ENCODE measurements at places on chromosomes 4 and X. TPM values are rescaled to one million over a fixed set of nuclear protein-coding genes. Genes with fewer than 3 reads are reported as not detected.
A peak's percentile ranks its signal among the peaks of the same experiment; 100 is the strongest.

The SPANXN2 gene
- not detected for polyA plus RNA-seq

The S100G gene
- polyA plus RNA-seq: not detected

DNA sequence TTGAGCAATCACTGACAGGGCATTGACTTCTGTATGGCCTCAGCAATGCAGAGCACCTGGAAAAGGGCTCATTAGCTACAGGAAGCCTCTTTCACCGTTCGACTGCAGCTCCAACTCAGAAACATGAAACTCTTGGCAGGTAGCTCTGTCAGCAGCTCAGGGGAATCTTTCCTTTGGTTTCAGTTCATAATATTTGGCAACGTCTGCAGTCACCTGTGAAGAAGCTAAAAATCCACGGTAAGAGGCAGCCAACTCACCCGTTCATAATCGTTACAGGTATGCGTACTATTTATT, 354.9 kb downstream of the CAMK2D start:
- H3K4me1 ChIP-seq: no peaks in the 10 kb centered on the region
- H3K4me3 ChIP-seq: no peak overlapping the region
- no peak overlapping the region for H3K27ac ChIP-seq
- no peaks in the 10 kb centered on the region for H3K36me3 ChIP-seq

The SLC10A3 gene
- 12.2 TPM for polyA plus RNA-seq

DNA sequence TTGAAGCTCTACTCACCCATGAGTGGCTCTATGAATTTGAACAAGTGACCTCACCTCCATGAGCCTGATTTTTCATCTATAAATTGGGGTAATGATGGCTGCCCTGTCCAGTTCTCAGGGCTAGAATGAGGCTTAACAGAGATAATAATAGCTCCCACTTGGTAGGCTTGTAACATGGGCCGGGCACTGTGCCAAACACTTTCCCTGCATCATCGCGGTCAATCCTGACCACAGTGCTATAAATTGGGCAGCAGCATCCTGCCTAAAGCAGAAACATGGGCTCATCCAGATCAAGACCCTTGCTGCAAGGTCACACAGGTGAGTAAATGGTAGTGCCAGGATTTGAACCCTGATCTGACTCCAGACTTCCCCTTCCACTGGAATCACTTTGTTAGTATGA, 12.8 kb downstream of the APLN start:
- no peaks in the 10 kb centered on the region for H3K4me1 ChIP-seq
- H3K27ac ChIP-seq: no peak overlapping the region
- no peaks in the 10 kb centered on the region for H3K27me3 ChIP-seq
- H3K36me3 ChIP-seq: no peaks in the 10 kb centered on the region
- DNase-seq: no peak

DNA sequence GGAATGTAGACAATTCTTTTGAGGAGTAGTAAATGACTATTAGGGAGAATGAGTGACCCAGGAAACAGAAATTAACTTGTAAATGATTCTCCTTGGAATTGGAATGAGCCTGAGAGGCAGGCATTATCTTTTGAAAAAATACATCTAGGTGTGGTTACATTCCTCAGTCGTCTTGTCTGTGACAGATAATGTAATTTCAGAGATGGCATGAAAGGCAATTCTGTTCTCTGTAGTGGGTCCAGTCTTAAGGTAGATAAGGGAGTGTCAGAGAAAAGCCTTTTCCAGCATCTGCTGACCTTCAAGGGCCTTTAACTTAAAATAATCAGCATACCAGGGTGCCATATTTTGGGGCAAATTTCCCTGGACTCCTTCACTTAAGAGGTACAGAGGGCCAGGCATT, 35.1 kb downstream of the HERC6 start:
- H3K4me3 ChIP-seq: no peak overlapping the region
- H3K36me3 ChIP-seq: peaks cover 36% of the 10 kb centered on the region
- H3K27ac ChIP-seq: no peak overlapping the region
- no peaks in the 10 kb centered on the region for H3K4me1 ChIP-seq

- no peak overlapping the region for H3K27ac ChIP-seq
- H3K27me3 ChIP-seq: no peaks in the 10 kb centered on the region
- no peaks in the 10 kb centered on the region for H3K4me1 ChIP-seq
- H3K36me3 ChIP-seq: no peaks in the 10 kb centered on the region
- no peak for DNase-seq
- H3K4me3 ChIP-seq: no peak overlapping the region
These were observed 152.0 kb upstream of the FTHL17 start for GRCh38 chrX:31223817-31224216.

GRCh38 chr4:55763996-55764395, 55.6 kb upstream of the EXOC1L start:
- H3K27me3 ChIP-seq: no peaks in the 10 kb centered on the region
- no peak overlapping the region for H3K4me3 ChIP-seq
- H3K27ac ChIP-seq: no peak overlapping the region
- no peaks in the 10 kb centered on the region for H3K4me1 ChIP-seq

GRCh38 chr4:152634110-152634760, 45.6 kb downstream of the TMEM154 start:
- no peak overlapping the region for H3K4me3 ChIP-seq
- H3K4me1 ChIP-seq: no peaks in the 10 kb centered on the region
- no peaks in the 10 kb centered on the region for H3K36me3 ChIP-seq

DNA sequence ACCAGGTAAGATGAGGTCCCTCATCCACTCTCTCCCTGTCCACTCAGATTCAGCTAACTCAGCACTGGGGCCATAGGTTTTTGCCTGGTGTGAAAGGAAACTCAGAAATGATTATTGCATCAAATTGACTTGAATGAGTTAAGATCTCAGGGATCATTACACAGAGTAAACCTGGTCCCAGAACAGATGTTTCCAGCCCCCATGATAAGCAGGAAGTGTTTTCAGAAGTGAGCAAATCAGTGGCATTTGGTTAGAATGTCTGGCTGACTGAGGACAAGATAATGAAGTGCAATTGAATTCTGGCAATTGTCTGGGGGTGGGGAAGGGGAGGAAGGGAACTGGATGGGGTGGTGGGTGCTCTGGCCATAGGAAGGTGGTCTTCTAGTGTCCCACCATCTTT, 108.0 kb downstream of the CHIC2 start:
- no peaks in the 10 kb centered on the region for H3K4me1 ChIP-seq
- H3K27ac ChIP-seq: no peak overlapping the region
- no peak for DNase-seq
- H3K36me3 ChIP-seq: no peaks in the 10 kb centered on the region

GRCh38 chr4:77025643-77026321, 50.0 kb downstream of the CCNI start:
- peaks cover 94% of the 10 kb centered on the region for H3K36me3 ChIP-seq
- no peak for DNase-seq
- no peak overlapping the region for H3K4me3 ChIP-seq
- H3K27me3 ChIP-seq: no peaks in the 10 kb centered on the region

The F11 gene
- polyA plus RNA-seq: not detected

The TMPRSS11A gene
- not detected for polyA plus RNA-seq

GRCh38 chr4:129410115-129410514, 314.2 kb downstream of the C4orf33 start:
- H3K4me3 ChIP-seq: no peak overlapping the region
- H3K4me1 ChIP-seq: no peaks in the 10 kb centered on the region
- no peaks in the 10 kb centered on the region for H3K36me3 ChIP-seq
- no peak overlapping the region for H3K27ac ChIP-seq

The USP27X gene
- polyA plus RNA-seq: 1.1 TPM

GRCh38 chr4:83582289-83582785, 46.4 kb downstream of the GPAT3 start:
- H3K4me1 ChIP-seq: peaks cover 5% of the 10 kb centered on the region
- H3K4me3 ChIP-seq: no peak overlapping the region
- DNase-seq: no peak
- H3K27me3 ChIP-seq: no peaks in the 10 kb centered on the region
- no peak overlapping the region for H3K27ac ChIP-seq
- H3K36me3 ChIP-seq: peaks cover 13% of the 10 kb centered on the region

- H3K4me3 ChIP-seq: no peak overlapping the region
- DNase-seq: no peak
- H3K27me3 ChIP-seq: no peaks in the 10 kb centered on the region
- no peaks in the 10 kb centered on the region for H3K4me1 ChIP-seq
- no peak overlapping the region for H3K27ac ChIP-seq
These were observed 126.3 kb upstream of the RXFP1 start for GRCh38 chr4:158395343-158395742.

The FAM53A gene
- 1.4 TPM for polyA plus RNA-seq

DNA sequence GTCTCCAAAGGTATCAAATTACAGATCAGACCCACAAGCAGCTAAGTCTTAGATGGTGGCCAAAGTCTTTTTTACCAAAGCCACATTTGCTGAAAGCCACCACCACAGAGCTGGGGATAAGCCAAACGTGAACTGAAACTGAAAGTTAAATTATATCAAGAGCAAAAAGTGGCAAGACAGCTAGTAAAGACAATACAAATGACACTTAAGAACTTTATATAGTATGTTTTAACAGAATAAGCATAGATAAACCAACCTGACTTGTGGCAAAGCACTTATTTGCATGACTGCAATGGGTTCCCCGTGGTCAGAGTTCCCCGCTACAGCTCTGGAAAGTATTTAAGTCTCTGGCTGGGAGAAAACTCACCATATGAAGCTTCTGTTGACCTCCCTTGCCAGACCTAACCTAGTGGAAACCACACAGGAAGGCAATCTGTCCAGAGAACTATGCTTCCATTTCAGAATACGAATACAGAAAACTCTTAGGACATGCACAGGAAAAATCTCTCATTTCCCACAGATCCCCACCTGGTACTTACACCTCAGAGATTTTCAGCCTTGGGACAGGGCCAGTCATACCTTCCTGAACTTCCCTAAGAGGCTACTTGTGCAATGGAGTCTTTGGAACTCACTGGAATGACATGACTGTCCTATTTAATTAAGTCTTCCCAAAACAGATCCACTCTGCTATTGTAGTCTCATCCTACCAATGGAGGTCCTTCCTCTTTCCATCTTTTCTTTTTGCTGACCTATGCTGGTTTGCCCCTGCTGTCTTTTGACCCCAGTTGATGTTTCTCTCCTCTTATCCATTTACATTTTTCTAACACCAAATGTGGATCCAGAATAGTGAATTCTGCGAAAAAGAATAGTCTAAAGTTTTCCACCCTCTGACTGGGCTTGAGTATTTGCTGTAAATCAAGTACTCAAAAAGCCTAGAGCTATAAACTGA, 225.1 kb downstream of the NR3C2 start:
- peak overlapping the region; percentile 26 for H3K4me3 ChIP-seq
- no peaks in the 10 kb centered on the region for H3K36me3 ChIP-seq
- DNase-seq: no peak
- H3K27me3 ChIP-seq: no peaks in the 10 kb centered on the region
- peak overlapping the region; percentile 38 for H3K27ac ChIP-seq

DNA sequence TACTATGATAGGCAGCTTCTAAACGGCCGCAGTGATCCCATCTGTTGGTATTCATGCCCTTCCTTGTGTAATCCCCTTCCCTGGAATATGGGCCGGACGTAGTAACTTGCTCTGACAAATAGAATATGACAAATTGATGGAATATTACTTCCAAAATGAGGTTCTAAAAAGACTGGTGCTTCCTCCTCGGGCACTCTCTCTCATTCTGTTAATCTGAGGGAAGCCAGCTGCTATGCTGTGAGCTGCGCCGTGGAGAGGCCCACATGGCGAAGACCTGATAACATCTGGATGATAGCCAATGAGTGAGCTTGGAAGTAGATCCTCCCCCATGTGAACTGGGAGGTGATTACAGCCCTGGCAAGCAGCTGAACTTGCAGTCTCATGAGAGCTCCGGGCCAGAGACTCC, 27.2 kb upstream of the SLC25A4 start:
- DNase-seq: peak; percentile 82
- peaks cover 39% of the 10 kb centered on the region for H3K4me1 ChIP-seq
- H3K4me3 ChIP-seq: no peak overlapping the region

The UCHL1 gene
- 10.3 TPM for polyA plus RNA-seq

DNA sequence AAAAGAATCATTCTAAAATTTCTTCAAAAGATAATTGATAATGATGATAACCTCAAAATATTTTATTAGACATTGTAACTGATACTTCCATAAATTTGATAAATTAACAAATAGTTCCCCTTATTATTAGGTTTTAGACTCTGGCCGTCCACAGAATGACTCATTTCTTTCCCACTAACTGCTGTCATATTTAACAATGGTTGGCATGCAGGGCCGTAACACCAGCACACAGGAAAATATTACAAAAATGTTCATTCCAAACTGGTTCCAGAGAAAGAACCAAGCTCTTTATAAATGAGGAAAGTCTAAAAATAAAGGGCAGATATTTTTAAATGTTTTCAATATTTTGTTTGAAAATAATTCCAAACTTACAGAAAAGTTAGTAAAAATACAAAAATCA, 28.2 kb downstream of the WDFY3 start:
- peak overlapping the region; percentile 46 for H3K27ac ChIP-seq
- no peaks in the 10 kb centered on the region for H3K27me3 ChIP-seq
- no peaks in the 10 kb centered on the region for H3K36me3 ChIP-seq
- no peak overlapping the region for H3K4me3 ChIP-seq

GRCh38 chr4:11344916-11345315, 83.8 kb downstream of the HS3ST1 start:
- no peaks in the 10 kb centered on the region for H3K27me3 ChIP-seq
- no peak for DNase-seq
- no peaks in the 10 kb centered on the region for H3K4me1 ChIP-seq
- no peaks in the 10 kb centered on the region for H3K36me3 ChIP-seq
- no peak overlapping the region for H3K27ac ChIP-seq
- no peak overlapping the region for H3K4me3 ChIP-seq

The GAGE1 gene
- polyA plus RNA-seq: not detected

DNA sequence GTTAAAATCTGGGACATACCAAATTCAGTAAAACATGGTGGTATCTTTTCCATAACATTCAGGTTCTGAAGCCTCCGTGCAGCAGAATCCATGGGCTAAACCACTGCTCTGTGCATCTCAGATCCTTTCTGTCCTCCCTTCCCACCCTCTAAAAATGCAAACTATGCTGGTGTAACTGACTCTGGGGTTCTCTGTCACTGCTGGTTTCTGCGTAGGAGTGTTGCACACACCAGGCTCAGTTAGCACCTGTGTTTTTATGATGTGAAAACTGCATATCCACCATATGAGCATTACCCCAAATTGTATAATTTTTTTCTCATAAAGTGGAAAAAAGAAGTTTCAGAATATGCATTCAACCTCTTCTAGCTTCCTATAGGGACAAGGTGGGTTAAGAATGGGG, 22.4 kb upstream of the IL21 start:
- H3K4me1 ChIP-seq: no peaks in the 10 kb centered on the region
- H3K27me3 ChIP-seq: no peaks in the 10 kb centered on the region
- H3K36me3 ChIP-seq: no peaks in the 10 kb centered on the region

The CXCL6 gene
- 0.11 TPM for polyA plus RNA-seq

DNA sequence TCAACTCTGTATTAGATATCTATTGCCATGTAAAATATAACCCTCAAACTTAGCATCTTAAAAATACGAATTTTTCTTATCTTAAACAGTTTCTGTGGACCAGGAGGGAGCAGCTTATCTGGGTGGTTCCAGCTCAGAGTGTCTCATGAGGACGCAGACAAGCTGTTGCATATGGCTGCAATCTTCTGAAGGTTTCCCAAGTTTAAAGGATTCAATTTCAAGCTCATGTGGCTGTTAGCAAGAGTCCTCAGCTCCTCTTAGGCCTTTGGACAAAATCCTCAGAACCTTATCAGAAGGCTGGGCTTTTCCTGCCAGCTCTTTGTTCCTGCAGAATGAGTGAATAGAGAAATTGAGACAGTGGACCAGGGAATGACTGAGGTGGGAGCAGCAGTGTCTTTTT, 2.8 kb upstream of the CTSO start:
- H3K36me3 ChIP-seq: no peaks in the 10 kb centered on the region
- peaks cover 5% of the 10 kb centered on the region for H3K4me1 ChIP-seq
- no peak for DNase-seq
- no peaks in the 10 kb centered on the region for H3K27me3 ChIP-seq

The RRAGB gene
- polyA plus RNA-seq: 13.6 TPM

The METTL14 gene
- 9.0 TPM for polyA plus RNA-seq
